CD14-positive monocyte (primary cell): ENCODE measurements at places on chromosomes 12 and 14. TPM values are rescaled to one million over a fixed set of nuclear protein-coding genes. Genes with fewer than 3 reads are reported as not detected.

The VWF gene
- polyA plus RNA-seq = 0.48 TPM

The ZFHX2 gene
- polyA plus RNA-seq = 0.07 TPM

The RD3L gene
- not detected in 2 replicates for polyA plus RNA-seq

The KITLG gene
- 0.03 TPM for polyA plus RNA-seq

The FAM181A gene
- polyA plus RNA-seq = not detected in 2 replicates

The IFNG gene
- not detected for polyA plus RNA-seq

The USP5 gene
- 32.4 TPM for polyA plus RNA-seq

The CLSTN3 gene
- polyA plus RNA-seq = not detected

The CYP27B1 gene
- not detected for polyA plus RNA-seq

The OTOGL gene
- not detected in 2 replicates for polyA plus RNA-seq
